Karpas-422 (cell line): ENCODE measurements at places on chromosomes 5 and 9.

- DNase-seq: peak; percentile 81
Observed at GRCh38 chr5:42583322-42583721, 160.1 kb downstream of the GHR start.

DNA sequence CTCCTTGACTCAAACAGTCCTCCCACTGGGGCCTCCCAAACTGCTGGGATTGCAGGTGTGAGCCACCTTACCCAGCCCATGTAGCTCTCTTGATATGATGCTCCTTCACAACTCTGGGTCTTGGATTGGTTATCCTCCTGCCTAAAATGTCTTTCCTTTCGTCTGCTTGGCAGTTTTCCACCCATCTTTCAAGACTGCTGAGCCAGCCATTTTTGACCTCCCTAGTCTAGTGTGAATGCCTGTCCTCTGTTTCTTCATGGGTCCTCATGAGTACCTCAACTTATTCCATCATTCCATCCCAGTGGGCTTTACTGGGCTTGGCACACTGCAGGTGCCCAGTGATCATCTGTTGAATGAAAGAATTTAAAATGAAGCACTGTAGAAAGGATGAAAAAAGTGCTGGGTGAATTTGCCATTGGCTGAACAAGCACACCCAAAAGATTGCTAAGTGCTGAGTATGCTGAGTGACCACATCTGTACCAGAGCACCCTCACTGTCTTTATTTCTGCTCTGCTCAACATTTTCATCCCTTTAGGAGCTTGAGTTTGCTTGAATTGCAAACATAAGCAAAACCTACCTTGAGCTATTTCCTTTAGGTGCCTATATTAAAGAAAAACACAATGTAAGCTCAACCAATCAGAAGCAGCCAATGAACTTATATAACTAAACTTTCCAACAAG lies 84.8 kb upstream of the FAM169A start:
- DNase-seq: no peak

- DNase-seq: no peak
Observed at GRCh38 chr5:36641431-36641830, 35.0 kb downstream of the SLC1A3 start.

DNA sequence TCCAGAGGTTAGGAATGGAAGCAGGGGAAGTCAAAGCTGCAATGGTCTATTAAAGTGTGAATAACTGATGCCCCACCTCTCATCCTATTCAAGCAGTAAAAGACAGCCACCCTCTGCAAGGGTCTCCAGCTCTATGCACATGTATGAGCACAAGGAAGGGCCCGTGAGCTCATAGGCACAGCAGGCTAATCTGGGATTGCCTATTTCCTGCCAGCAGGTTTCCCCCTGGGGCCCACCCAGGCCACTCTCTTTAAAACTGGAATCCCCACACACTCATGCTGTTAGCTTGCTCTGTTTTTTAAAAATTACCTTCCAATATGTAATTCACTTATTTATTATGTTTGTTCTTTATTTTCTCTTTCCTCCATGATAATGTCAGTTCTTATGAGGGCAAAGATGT lies 48.7 kb upstream of the ZNF366 start:
- DNase-seq: no peak

DNA sequence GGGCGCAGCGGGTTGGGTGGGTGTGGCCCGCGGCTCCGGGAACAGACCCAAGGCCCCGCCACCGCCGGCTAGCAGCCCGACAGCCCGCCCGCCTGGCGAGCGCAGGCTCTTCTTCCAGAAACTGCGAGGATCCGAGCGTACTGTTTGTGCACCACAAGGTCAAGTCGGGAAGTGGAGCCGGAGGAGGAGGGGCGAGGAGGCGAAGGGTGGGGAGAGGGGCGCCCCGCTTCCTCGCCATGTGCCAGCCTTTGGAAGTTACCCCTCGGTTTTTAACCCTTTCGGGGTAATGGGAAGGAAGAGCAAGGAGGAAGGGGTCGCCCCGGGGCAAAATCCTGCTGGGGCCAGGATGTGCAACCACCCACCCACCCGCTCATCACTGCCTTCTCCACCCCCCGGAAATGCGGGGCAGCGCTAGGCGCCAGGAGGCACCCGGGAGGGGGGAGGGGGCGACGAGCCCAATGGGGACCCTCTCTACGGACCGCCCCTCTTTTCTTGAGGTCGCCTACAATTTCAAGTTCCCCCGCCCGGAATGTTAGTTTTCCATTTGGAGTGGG lies 1.1 kb upstream of the JADE2 start:
- peak; percentile 86 for DNase-seq

DNA sequence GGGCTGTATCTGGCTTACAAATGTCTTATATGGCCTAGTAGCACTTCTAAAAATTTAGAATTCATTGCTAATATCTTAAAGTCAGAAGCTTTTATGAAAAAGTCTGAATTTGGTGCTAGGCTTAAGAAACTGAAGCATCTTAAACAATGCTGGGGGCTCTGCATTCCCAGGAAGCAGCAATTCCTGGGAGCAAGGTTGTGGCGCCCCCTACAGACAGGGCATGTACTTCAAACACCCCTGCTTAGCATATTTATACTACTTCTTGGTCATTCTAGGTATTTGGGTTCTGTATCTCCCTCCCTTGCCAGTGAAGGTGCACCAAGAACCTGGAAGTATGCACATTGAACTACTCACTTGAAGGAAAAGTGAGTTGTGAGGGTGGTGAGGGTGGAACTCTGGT lies 64.6 kb upstream of the GRIA1 start:
- peak; percentile 51 for DNase-seq
